ENCODE measurements at places on chromosomes 2 and 18.

GRCh38 chr2:147538088-147538487, 306.7 kb upstream of the ACVR2A start:
- DNase-seq: no peak

GRCh38 chr2:60438131-60438530, 115.3 kb downstream of the BCL11A start:
- DNase-seq: no peak

GRCh38 chr18:56884511-56884910, 233.4 kb downstream of the WDR7 start:
- DNase-seq: no peak

- DNase-seq: no peak
Observed at GRCh38 chr2:25817630-25818029, 60.7 kb downstream of the ASXL2 start.

GRCh38 chr18:46264255-46264654, 160.1 kb downstream of the HAUS1 start:
- DNase-seq: no peak
